ENCODE measurements at places on chromosomes 7 and 10. TPM values are rescaled to one million over a fixed set of nuclear protein-coding genes. Genes with fewer than 3 reads are reported as not detected.

DNA sequence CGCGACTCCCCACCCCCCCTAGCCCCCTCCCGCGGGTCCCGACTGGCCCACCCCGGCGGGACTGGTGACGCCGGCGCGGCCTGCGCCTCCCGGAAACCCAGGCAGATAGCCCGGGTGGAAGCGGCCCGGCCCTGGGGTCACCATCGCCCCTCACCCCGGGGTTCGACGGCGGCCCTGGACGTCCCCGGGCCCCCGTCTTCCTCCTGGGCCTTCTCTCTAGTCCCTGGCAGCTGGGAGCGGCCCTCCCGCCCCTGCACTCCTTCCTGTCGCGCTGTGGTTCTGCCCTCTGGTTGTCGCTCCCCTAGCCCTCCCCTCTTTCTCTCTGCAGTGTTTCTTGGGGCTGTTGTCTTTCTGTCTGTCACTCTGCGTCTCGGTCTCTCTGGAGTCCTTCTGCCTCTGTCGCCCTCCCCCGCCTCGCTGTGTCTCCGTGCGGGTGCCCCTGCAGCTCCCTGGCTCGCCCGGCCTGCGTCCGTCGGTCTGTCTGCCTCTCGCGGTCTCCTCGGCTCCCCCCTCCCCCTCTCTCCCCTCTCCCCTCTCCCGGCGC, 90.5 kb upstream of the PAX2 start:
- DNase-seq, result no peak

- DNase-seq, result no peak
Measured at GRCh38 chr10:110411047-110411410, 86.7 kb upstream of the DUSP5 start.

Gene SEMA3D
- total RNA-seq, result 27.9 TPM

- no peak for DNase-seq
Measured at GRCh38 chr7:36272211-36272566, 117.5 kb upstream of the ANLN start.

Gene CALHM2
- total RNA-seq, result 0.58 TPM

Gene PIK3AP1
- 40.0 TPM for total RNA-seq

Gene EN2
- total RNA-seq, result not detected

Gene NEUROG3
- total RNA-seq, result 7.3 TPM

Gene SPDYE17
- total RNA-seq, result not detected

DNA sequence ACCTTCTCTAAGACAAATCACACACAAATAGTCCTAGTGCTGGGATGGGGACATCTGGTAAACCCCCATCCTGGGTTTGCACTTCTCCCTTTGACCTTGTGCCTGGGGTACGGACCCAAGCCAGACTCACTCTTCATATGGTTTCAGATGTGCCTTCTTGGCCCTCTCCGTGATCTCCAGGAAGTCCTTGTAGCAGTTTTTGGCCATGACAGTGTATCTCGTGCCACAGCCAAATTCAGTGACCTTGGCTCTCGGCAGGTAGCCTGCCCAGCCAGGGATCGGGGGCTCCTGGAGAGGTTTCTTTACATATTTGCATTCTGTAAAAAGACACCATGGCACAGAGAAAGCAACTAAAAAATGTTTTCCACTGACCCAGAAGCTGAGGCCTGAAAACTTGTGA, 43.9 kb downstream of the PNLIPRP2 start:
- no peak for DNase-seq

GRCh38 chr7:44395067-44395466, 69.7 kb upstream of the CAMK2B start:
- DNase-seq, result no peak

DNA sequence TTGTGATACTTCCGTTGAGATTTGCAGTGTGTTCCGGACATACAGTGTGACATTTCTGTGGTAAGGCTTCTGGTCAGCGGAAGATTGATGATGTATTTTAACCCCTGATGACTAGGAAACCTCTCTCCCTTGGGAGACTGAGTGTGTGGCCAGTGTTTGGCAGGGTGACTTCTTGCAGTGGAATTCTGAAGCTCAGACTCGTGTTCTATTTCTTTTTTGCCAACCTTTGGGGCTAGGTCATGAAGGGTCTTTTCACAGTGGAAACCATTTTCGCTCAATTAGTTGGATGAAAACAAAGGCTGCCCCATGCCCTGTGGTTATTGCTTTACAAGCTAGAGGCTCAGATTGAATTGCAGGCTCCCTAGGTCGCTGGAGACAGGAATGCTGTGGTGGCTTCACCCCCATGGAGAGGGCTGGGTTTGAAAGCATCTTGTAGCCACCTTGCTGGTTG, 288.9 kb downstream of the BBS9 start:
- no peak for DNase-seq

- DNase-seq, result no peak
Measured at GRCh38 chr10:7102557-7103349, 308.1 kb downstream of the SFMBT2 start.

Gene SLC26A4
- total RNA-seq, result 0.43 TPM

Gene SVOPL
- total RNA-seq, result 1.4 TPM

- no peak for DNase-seq
Measured at GRCh38 chr10:129848696-129849451, 115.2 kb downstream of the EBF3 start.

- no peak for DNase-seq
Measured at GRCh38 chr10:129445436-129446182, 21.4 kb upstream of the MGMT start.

Gene BLNK
- total RNA-seq, result 1.8 TPM

Gene ZPBP
- total RNA-seq, result not detected

DNA sequence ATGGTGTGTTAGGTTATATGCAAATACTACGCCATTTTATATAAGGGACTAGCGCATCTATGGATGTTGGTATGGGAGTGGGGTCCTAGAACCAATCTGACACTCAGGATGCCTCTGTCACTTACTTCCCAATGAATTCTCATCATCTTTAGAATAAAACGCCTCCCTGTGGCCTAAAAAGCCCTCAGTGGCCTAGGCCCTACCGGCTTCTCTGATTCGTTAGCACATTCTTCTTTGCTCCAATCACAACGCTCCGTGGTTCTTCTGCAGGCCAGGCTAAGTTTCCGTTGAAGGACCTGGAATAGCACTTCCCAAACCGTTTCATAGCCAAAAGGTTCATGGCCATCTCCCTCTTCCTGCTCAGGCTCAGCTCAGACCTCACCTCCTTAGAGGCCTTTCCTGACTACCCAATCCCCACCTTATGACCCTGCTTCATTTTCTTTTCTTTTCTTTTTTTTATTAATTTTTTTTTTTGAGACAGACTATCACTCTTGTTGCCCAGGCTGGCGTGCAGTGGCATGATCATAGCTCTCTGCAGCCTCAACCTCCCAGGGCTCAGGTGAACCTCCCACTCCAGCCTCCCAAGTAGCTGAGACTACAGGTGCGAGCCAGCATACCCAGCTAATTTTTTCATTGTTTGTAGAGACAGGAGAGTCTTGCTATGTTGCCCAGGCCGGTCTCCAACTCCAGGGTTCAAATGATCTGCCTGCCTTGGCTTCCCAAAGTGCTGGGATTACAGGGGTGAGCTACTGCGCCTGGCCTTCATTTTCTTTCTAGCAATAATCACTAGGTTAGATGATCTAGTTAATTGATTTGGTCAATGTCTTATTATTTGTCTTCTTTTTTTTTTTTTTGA, 24.5 kb upstream of the YWHAG start:
- no peak for DNase-seq

DNA sequence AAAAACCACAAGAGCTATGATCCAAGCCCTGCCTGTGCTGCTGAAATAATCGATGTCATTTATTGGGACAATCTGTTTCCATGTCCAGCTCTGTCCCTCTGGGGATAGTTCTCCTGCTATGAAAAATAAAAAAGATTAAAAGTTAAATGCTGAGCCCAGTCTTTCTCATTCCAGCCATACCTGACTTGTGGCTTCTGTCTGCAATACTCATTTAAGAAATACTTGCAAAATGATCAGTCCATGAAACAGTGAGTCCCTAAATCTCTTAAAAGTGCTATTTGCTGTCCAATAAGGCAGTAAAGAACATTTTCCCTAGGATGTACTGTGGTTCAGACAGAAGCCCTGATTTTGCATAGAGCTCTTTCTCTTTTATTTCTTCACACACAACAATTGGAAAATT, 91.7 kb downstream of the SLC16A9 start:
- DNase-seq, result no peak

DNA sequence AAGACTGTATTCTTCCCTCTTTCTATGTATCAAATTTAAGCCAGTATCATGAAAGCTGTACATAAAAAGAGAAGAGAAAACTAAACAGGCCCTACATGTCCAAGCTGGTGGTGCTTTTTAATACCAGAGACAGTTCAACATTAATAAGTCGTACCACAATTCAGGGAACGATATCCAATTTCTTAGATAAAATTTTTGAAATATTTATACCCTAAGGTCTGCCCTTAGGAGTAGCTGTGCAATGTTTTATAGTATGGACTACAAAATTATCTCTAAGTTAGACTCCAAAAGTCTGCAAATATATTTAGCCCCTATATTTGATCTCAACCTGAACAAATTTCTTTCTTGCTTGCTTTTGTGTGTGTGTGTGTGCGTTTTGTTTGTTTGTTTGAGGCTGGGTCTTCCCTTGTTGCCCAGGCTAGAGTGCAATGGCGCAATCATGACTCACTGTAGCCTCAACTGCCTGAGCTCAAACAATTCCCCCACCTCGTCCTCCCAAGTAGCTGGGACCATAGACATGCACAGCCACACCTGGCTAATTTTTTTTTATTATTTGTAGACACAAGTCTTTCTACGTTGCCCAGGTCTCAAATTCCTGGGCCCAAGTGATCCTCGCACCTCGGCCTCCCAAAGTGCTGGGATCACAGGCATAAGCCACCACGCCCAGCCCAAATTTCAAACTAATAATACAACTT, 13.2 kb downstream of the ARHGAP19 start:
- DNase-seq, result no peak

Gene FAM25G
- total RNA-seq, result not detected

Gene ASB10
- total RNA-seq, result not detected
